ENCODE measurements at places on chromosomes 1 and 21.

- no peak for DNase-seq
These were observed 91.1 kb downstream of the DMRTB1 start for GRCh38 chr1:53550201-53550741.

- peak; percentile 14 for DNase-seq
These were observed 406.7 kb downstream of the RWDD3 start for GRCh38 chr1:95640746-95641145.

DNA sequence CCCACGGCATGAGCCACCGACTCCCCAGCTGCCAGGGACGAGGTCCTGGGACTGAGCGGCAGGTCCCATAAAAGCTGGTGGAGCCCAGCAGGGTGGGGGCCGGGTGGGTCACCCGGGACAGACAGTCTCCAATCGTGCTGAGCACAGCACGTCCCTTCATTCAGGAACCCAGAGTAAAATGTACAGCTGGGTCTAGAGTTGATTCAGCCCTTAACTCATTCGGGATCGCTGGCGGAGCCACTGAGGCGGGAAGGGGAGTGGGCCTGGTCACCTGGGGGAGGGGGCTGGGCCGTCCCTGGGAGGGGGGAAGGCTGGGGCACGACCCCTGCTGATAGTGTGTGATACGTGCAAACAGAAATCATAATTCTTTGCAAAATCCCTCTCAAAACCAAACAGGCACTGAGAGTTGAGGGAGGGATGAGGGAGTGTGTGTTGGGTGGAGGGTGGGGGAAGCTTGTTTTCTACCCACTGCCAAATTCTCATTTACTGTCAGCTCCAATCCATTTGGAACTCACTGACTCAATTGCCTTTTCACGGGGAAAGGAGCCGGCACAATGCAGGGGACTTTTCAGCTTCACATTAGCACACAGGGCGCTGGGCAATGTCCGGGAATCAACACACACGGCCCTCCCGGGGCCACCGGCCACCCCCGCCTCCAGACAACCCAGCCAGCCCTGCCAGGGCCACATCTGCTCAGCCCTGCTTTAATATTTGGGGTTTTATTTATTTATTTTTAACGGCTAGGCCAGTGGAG, 13.8 kb downstream of the CASZ1 start:
- DNase-seq: no peak

GRCh38 chr1:151142411-151143056, 3.9 kb downstream of the SEMA6C start:
- no peak for DNase-seq

- peak; percentile 5 for DNase-seq
These were observed 143.0 kb downstream of the ELAVL4 start for GRCh38 chr1:50251702-50252101.

GRCh38 chr1:25869909-25870606, 5.5 kb downstream of the PAQR7 start:
- DNase-seq: no peak

DNA sequence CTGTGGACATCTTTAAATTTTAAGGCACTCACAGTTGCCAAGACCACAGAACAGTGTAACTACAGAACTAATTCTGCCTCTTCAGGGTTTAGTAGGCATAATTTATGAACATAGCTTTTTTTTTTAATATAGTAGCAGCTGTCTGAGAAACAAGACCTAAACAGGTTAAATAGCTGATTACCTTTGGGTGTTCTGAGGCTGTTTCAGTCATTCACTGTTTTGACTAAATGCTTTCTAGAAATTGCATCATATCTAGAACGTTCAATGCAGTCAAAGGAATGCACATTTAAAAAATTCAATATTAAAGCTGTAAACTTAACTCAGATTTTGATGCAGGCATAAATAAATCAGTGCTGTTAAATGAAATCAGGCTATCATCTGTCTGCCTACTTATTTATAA, 101.6 kb downstream of the BRINP3 start:
- DNase-seq: no peak

GRCh38 chr1:184502161-184502560, 115.3 kb downstream of the C1orf21 start:
- DNase-seq: no peak

GRCh38 chr1:203765029-203765837, at the start of gene LAX1:
TSS of gene LAX1 (plus strand) at chr1:203765183. CDS start at chr1:203765566, 383 bp downstream.
- DNase-seq: no peak

DNA sequence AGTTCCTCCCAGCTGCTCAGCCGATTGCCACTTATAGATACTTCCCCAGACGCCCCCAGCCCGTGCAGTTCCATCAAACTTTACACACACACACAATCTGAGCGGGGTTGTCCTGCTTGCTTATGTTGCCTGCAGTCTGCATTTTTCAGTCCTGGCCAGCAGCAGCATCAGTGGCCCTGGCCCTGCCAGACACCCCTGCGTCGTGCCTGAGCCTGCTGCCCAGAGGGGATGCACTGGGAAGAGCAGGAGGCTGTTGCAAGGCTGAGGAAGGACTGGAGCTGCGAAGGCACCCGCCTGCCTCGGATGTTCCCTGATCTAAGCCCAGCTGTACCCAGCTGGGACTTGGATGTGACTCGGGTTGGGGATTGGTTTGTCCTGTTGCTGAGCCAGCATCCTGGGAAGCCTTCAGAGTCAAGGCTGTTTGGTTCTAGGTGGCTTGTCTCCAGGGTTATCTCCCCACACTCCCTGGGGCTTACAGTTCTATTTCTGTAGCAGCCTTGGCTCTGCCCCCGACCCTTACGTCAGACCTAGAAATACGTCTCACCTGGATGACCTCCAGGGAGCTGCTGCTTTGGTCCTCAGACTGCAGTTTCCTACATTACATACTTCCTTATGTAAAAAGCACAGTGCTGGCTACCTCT, 42.3 kb downstream of the MAN1C1 start:
- no peak for DNase-seq

GRCh38 chr21:35984654-35985361, 75.5 kb downstream of the SETD4 start:
- DNase-seq: no peak

DNA sequence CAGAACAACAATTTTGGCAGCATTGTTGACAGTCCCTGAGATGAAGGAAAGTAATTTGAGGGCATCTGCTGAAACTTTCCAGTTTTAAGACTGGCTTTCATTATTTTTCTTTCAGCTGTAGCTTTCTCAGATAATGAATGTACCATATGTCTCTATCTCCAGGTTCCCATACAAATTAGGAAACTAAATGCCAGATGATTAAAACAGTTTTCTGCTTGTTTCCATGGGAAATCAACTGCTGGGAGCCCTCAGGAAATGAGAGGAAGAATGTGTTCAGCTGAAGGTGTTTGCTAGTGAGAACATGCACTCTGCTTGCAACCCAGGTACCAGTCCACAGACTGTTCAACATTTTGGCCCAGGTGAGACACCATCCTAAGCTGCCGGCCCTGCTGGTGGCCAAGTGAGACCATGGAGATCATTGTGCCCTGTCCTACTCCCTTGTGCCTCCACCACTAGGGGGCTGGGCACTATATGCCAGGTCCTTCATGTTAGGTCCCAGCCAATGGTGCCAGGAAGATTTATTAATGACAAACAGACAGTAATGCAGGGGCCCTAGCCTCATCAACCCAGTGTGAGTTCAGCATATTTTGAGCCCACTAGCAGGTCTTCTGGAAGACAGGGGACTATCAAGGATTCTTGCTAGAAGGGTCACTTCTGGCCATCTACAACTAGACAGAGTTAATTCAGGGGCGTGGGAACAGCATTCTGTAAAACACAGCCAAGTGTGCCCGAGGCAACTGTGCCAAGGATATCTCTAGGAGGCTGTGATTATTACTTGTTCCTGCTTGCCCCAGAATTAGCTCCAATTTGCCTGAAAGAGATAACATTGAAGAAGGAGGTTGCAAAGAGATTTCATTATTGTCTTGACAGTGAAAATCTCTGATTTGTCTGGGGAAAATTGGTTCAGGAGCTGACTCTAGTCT, 17.0 kb upstream of the LRRC8C start:
- DNase-seq: no peak

GRCh38 chr1:245255783-245256182, 101.0 kb downstream of the KIF26B start:
- DNase-seq: no peak

GRCh38 chr1:76615253-76616035, 251.8 kb upstream of the ST6GALNAC5 start:
- DNase-seq: no peak
